ENCODE measurements at places on chromosomes 3 and 15.

GRCh38 chr3:74134831-74135230, 479.6 kb downstream of the CNTN3 start:
- no peak for DNase-seq

GRCh38 chr3:148863814-148864213, 1.3 kb upstream of the CPA3 start:
- DNase-seq, result no peak

DNA sequence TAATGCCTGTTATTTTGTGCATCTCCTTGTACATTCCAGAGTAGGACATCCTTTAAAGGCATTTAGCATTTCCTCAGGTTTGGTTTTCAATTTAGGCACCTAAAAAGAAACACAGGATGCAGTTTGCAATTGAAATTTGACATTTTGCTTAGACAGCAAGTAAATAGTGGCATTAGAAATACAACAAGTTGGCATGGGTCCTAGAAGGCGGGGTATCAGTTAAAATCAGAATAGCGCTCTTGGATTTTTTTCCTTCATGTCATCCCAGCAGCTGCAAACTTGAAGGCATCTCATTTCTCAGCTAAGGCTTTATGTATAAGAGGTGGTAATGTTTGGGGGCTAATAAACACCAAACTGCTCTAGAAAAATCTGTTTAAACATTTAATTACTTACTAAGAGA, 47.5 kb upstream of the SKOR1 start:
- DNase-seq, result no peak

DNA sequence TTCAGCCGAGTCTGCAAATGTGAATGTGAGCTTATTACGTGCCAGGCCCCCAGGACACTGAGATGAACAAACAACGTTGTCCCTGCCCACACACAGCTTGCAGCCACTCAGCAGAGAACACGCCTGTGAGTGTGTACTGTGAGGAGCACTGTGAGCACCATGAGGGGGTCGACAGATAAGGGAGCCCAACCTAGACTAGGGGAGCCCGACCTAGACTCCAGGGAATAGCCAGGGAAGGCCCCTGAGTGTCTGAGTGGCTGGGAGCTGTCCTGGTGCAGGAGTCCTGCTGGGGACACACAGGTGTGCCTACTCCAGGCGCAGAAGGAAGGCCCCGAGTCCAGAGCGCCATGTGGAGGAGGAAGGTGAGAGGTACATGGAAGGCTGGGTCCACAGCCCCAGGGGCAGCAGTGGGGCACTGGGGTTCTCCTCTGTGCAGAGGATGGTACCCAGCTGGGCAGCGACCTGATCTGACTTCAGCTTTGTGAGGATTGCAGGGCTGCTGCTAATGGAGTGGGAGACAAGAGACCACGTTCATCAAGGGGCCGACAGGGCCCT, 36.5 kb downstream of the MGLL start:
- DNase-seq, result no peak

- DNase-seq, result no peak
Measured at GRCh38 chr15:77506311-77507142, 85.8 kb downstream of the HMG20A start.

GRCh38 chr3:13420045-13420830, at the start of gene NUP210:
NUP210 (minus strand) TSS chr3:13420322; CDS start chr3:13420226, 96 bp downstream.
- DNase-seq, result peak; percentile 39

GRCh38 chr3:184377374-184377773, 633 bp downstream of the THPO start:
- no peak for DNase-seq

DNA sequence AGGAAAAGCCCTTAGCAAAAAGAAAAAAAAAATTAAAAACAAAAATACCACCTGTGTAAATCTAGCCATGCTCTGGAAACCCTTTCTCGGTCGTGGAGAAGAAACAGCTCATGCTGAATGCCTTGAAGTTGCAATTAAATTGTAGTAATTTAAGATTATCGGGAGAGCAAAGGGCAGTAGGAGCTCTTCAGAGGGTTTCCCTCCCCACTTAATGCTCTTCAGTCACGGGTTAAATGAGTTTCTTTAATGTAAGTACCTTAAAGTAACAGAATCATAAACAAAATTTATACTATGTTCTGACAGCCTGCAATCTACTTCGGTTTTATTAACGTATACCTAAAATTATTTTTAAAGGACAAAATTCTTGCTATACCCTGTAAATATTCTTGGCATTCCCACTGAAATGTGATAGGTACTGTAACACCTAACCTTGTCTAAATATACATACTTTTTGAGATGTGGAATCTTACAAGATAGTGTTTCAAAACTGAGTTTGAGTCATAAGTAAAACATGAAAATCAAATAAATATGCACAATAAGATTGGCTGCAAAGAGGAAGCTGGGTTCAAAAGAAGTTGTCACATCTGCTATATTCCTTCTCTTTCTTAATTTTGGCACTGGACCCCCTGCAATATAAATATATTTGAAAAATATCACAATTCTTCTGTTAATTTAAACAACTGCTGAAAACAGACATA, 5.3 kb downstream of the FOXP1 start:
- DNase-seq, result no peak

DNA sequence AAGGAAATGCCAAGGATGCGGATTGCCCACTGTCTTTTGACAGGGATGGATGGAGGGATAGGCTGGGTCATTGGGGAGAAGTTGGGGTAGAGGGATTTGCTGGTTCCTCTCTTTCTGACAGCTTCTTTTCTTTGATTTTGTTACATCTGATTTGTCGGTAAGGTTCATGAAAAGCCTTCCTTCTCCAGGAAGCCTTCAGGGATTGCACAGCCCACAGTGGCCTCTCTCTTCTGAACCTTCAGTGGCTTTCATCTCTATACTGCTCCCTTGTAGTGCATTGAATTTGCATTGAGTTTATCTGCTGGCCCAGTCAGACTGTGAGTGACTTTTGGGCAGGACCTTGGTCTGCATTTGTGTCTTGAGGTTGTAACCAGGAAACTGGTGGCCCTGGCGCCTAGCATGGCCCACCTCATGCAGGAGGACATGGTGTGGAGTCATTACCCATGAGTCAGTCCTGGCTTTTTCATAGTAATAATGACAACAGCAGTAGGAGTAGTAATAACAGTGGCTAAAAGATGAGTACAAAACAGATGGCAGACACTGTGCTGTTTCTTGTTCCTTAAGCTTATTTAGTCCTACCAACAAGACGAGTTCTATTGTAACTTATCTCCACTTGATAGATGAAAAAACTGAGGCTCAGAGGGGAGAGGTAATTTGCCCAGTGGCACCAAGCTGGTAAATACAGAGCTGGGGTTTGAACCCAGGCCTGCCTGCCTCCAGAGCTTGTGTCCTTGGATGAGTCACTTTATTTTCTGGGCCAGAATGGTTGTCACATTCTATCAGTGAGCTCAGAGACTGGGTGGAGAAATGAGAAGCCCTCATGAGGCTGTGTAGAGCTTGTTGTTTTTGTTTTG, 28.4 kb downstream of the SMAD6 start:
- DNase-seq, result no peak

DNA sequence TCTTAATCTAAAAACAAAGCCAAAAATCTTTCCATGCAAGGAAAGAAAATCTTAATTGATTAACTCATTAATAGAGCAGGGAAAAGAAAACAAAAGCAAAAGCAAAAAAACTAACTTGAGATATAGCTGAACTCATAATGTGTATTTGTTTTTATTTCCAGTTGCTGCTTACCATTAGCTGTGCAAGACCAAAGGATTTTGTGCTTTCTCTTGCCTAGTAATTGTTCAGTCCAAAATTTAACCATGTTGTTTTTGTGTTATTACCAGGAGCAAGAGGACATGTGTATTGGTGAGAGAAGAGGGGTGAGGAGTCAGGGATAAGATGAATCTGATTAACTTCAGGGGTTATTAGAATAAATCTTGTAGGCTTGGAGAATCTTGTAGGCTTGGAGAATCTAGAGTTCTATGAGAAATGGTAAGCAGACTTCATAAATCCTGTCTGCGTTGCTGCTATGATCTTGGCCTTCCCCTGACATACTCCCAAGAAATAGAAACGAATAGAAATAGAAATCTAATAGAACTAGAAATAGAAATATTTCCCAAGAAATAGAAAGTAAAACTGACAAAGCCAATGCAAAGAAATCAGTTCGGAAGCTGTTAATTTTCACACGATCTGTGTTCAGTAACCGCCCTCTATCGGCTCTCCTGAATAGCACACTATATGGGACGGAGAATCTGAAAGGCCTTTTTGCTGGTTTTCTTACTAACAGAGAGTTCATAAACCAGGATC, 72.6 kb upstream of the TNFSF10 start:
- DNase-seq, result peak; percentile 41

- DNase-seq, result no peak
Measured at GRCh38 chr3:153254361-153254760, 92.3 kb downstream of the RAP2B start.

DNA sequence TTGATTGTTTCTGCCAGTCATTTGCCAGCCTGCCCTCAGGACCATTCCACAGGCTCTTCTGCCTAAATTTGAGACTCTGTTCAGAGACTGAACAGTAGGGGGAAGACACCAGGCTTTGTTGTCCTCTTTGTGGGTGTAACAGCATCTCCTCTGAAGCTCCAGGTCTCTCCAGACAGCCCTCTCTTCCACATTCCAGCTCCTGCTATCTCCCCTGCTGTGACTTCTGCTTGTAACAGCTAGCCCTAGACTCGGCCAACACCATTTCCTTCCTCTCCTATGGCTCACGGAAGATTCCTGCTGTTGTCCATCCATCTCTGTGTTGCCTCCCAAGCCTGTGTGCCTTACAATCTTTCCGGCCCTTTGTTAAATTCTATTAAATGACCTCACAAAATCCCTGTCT, 40.2 kb downstream of the SUCLG2 start:
- DNase-seq, result no peak

GRCh38 chr15:92880796-92881195, 19.3 kb upstream of the CHD2 start:
- DNase-seq, result no peak

DNA sequence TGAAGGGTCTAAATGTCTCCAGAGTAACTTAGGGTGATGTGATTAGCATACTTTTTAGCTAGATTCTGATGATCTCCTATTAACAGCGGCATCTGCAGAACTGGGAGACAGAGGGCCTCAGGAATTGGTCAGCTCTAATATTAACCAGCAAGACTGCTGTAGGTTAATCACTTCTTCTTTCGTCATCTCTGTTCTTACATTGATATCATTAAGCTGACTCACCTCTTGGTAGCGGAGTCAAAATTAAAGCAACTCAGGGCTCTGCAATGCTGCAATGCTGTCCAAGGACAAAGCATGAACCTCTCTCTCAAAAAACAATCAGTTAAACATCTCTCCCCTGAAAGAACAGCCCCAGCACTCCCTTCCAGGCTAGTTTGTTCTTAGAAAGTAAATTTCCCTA, 57.5 kb upstream of the TRA2B start:
- no peak for DNase-seq

- DNase-seq, result no peak
Measured at GRCh38 chr3:187976365-187976900, 177.5 kb upstream of the LPP start.

DNA sequence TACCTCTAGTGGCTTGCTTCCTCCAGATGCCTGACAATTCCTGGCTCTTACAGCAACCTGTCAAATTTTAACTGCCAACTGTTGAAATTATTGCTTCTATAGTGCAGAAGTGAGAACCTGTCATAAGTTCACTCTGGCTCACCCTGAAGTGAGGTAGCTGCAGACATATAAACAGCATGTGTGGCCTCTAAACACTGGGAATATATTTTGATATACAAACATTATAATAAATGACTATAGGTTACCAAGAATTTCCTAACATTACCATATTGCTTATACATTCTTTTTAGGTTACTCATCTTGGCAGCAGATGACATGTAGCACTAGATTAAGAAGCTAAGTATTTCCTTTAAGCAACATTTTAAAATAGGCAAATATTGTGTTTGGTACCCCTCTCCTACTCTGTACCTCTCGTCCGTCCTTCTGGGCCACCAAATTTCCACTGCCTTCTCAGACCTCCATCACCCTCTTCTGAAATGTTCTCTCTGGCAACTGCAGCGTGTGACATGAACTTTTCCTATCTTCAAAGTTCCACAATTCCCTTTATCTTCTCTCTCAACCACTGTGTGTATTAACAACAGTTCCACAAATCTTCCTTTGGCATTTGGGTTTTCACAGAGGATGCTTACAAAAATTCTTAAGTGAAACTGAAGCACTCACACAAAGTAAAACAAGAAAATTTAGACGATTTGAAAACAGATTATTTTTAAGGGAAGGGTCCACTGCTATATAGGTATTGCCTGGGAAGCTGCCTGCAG, 15.3 kb upstream of the XXYLT1 start:
- DNase-seq, result no peak

GRCh38 chr3:22665528-22665927, 537.6 kb upstream of the UBE2E2 start:
- no peak for DNase-seq

DNA sequence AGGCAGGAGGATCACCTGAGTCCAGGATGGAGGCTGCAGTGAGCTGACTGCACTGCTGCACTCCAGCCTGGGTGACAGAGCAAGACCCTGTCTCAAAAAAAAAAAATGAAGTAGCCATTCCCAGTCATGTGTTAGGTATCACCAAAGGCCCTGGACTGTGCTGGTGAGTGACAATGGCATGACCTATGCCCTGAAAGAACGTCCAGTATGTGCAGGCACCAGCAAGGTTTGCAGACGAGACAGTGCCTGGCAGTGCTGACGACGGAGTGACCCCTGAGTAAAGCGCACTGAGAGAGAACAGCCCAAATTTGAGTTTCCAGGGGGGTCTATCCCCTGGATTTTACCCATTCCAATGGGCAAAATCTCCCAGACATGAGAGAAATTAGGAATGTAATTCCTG, 45.2 kb downstream of the RBPMS2 start:
- no peak for DNase-seq

DNA sequence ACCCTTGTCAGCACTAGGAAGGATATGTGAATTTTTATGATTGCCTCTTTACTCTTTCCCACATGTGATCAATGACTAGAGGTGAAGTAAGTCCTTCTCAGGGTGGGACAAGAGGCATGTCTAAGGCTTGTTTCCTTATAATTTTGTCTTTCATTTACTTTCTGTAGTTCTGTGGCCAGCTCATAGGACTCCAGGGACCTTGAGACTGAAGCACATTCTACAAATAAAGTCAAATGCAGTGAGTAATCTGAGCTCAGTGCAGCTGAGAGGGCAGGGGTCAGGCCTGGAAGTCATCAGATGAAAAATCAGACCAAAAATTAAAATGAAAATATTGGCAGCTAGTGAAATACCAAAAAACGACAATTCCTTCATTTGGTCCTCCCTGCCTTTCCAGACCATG, 424.7 kb upstream of the THBS1 start:
- no peak for DNase-seq

All from thymus (tissue), 14 donors.